ENCODE measurements at places on chromosomes 6 and 20. TPM values are rescaled to one million over a fixed set of nuclear protein-coding genes. Genes with fewer than 3 reads are reported as not detected.

- no peak overlapping the region for H3K4me3 ChIP-seq
- H3K36me3 ChIP-seq, result no peaks in the 10 kb centered on the region
- no peaks in the 10 kb centered on the region for H3K4me1 ChIP-seq
- no peak overlapping the region for H3K27ac ChIP-seq
- H3K27me3 ChIP-seq, result no peaks in the 10 kb centered on the region
Measured at GRCh38 chr6:66838764-66839163, 1131.7 kb upstream of the EYS start.

GRCh38 chr20:19769507-19769906 is 11.4 kb downstream of the RIN2 start:
- peaks cover 14% of the 10 kb centered on the region for H3K4me1 ChIP-seq
- no peak overlapping the region for H3K4me3 ChIP-seq
- no peaks in the 10 kb centered on the region for H3K36me3 ChIP-seq
- H3K27me3 ChIP-seq, result no peaks in the 10 kb centered on the region
- no peak for DNase-seq

DNA sequence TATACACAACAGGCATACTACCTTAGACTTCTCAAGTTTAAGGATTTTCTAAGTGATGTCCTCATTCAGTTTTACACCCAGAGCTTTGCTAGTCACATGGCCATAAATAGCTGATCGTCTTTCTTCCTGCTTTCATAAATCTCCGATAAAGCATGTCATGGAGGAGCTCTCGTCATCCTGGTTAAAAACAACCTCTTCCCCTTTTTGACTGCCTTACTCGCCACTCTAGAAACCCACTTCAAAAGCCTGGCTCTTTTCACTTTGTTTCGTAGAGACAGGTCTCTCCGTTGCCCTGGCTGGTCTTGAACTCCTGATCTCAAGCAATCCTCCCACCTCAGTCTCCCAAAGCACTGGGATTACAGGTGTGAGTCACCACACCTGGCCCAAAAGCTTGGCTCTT is 67.0 kb upstream of the SMIM29 start:
- no peak for DNase-seq
- no peak overlapping the region for H3K27ac ChIP-seq
- H3K4me1 ChIP-seq, result no peaks in the 10 kb centered on the region
- no peaks in the 10 kb centered on the region for H3K36me3 ChIP-seq
- H3K4me3 ChIP-seq, result no peak overlapping the region
- no peaks in the 10 kb centered on the region for H3K27me3 ChIP-seq

- H3K4me3 ChIP-seq, result no peak overlapping the region
- DNase-seq, result no peak
- no peaks in the 10 kb centered on the region for H3K4me1 ChIP-seq
- no peaks in the 10 kb centered on the region for H3K27me3 ChIP-seq
- no peaks in the 10 kb centered on the region for H3K36me3 ChIP-seq
Measured at GRCh38 chr6:164159061-164159460, 744.5 kb downstream of the QKI start.

DNA sequence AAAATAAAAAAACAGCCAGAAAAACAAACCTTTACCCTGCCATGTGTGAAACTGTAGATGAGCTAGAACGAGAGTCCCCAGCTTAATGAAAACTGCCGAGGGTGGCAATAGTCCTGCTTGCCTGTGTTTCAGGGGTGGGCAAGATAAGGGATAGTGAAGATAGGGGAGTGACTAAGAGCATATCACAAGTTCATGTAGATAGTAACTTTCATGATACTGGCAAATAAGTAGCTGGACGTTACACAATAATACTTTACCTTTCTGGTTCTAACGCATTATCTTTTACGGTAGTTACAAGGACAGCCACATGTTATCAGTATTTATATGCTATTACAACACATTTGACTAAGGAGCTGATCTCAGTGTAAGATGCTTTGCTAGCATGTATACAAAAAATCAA is 9.3 kb upstream of the FBXO9 start:
- DNase-seq, result no peak
- no peaks in the 10 kb centered on the region for H3K36me3 ChIP-seq
- H3K4me3 ChIP-seq, result no peak overlapping the region

GRCh38 chr20:30286157-30286556 is 971.3 kb upstream of the DEFB115 start:
- DNase-seq, result no peak
- H3K27me3 ChIP-seq, result no peaks in the 10 kb centered on the region
- no peak overlapping the region for H3K4me3 ChIP-seq
- no peaks in the 10 kb centered on the region for H3K36me3 ChIP-seq

DNA sequence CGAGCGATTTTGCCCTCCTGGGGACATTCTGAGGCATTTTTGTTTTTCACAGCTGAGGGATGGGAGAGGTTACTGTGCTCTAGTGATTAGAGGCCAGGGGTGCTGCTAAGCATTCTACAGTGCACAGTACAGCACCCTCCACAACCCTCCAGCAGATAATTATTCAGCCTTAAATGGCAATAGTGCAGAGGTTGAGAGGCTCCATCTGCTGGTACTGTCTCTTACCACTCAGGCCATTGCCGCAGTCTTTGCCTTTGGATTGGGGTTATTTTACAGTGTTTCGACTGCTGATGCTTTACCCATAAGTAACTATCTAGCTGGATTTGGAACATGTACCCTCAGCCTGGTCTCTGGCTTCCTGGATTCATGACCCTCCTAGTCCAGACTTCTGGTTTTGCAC is 705.3 kb downstream of the KIF16B start:
- no peak for DNase-seq
- H3K4me1 ChIP-seq, result no peaks in the 10 kb centered on the region
- no peak overlapping the region for H3K27ac ChIP-seq
- no peak overlapping the region for H3K4me3 ChIP-seq

- H3K27ac ChIP-seq, result no peak overlapping the region
- no peak overlapping the region for H3K4me3 ChIP-seq
- H3K27me3 ChIP-seq, result no peaks in the 10 kb centered on the region
- no peaks in the 10 kb centered on the region for H3K36me3 ChIP-seq
- DNase-seq, result no peak
- peaks cover 5% of the 10 kb centered on the region for H3K4me1 ChIP-seq
Measured at GRCh38 chr20:13554076-13554475, 84.7 kb downstream of the TASP1 start.

GRCh38 chr6:45571159-45571558 is 193.4 kb upstream of the SUPT3H start:
- no peak overlapping the region for H3K4me3 ChIP-seq
- no peaks in the 10 kb centered on the region for H3K4me1 ChIP-seq
- H3K27ac ChIP-seq, result no peak overlapping the region

Gene RAMACL
- 0.77 TPM for total RNA-seq

Gene BFSP1
- 7.4 TPM for total RNA-seq

Gene UBD
- total RNA-seq, result not detected

All from A673 (cell line).